ENCODE measurements at places on chromosomes 2 and 18. TPM values are rescaled to one million over a fixed set of nuclear protein-coding genes. Genes with fewer than 3 reads are reported as not detected.

DNA sequence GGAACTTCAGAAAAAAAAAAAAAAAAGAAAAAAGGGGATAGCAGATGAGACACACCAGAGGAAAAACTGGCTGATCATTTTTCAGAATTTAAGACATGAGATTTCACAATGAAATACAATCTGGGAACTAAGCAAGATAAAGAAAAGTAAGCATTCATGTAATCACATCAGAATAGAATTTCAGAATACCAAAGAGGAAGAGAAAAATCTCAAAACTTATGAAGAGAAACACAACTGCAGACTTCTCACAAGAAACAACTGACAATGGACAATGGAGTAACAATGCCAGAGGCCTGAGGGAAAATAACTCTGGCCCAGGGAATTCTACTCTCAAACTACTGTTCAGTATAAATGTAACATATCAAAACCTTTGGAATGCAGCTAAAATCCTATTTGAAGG lies 13.2 kb upstream of the RRM2 start:
- H3K36me3 ChIP-seq = no peaks in the 10 kb centered on the region
- no peaks in the 10 kb centered on the region for H3K4me1 ChIP-seq
- H3K4me3 ChIP-seq = no peak overlapping the region
- no peaks in the 10 kb centered on the region for H3K27me3 ChIP-seq

ANTXR1 gene
- total RNA-seq = 33.1 TPM

SERPINB11 gene
- not detected for total RNA-seq

DNA sequence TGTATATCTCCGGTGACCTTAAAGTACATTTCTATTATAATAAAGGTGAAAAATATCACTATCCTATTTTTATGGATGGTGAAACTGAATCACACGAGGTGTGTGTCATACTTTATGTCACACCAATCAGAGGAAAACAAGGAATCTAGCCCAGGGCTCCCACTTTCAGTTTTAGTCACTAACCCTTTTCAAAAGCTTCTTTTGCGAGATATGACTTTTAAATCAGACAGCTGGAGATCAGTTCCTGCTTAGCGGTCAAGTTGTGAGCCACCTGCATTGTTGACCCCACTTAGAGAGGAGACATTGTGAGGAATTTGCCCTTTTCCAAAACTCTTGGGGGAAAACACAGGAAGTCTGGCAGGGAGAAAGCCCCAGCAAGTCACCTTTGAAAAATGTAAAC lies 70.5 kb downstream of the CPS1 start:
- no peak overlapping the region for H3K4me3 ChIP-seq
- no peaks in the 10 kb centered on the region for H3K36me3 ChIP-seq
- no peak overlapping the region for H3K27ac ChIP-seq
- H3K4me1 ChIP-seq = no peaks in the 10 kb centered on the region
- no peaks in the 10 kb centered on the region for H3K27me3 ChIP-seq

DNA sequence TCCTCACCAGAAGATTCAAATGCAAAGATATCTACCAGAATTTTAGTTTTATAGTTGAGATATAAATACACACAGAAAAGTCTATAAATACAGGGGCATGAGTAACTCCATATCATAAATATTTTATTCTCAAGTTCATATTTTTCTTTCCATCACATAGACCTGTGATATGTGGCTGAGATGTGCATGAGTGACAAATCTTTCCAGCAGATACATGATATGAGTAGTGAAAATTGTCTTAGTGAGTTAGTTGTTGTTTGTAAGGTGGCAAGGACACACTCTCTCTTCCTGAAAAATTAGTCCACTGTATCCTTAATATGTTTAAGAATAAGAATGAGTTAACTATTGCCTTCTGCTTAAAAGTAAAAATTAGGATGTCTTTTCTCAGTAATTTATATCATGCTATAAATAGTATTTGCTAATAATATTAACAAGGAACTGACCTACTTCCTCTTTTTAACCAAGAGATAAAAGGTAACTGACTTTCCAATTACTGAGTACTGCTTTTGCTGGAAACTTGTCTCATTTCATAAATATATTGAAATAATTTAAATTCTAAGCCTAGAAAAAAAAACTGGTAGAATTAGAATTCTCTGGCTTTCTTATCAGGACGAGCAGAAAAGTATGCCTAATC lies 85.2 kb upstream of the SESTD1 start:
- no peak overlapping the region for H3K4me3 ChIP-seq
- DNase-seq = no peak
- no peaks in the 10 kb centered on the region for H3K36me3 ChIP-seq
- H3K27ac ChIP-seq = no peak overlapping the region
- H3K4me1 ChIP-seq = peaks cover 6% of the 10 kb centered on the region
- H3K27me3 ChIP-seq = no peaks in the 10 kb centered on the region

AKAIN1 gene
- not detected for total RNA-seq

CXCR1 gene
- 0.12 TPM for total RNA-seq

GRCh38 chr2:72956936-72957335 lies 39.6 kb downstream of the EMX1 start:
- no peaks in the 10 kb centered on the region for H3K27me3 ChIP-seq
- no peaks in the 10 kb centered on the region for H3K36me3 ChIP-seq
- no peaks in the 10 kb centered on the region for H3K4me1 ChIP-seq
- DNase-seq = no peak
- H3K4me3 ChIP-seq = no peak overlapping the region
- no peak overlapping the region for H3K27ac ChIP-seq

EML6 gene
- 1.7 TPM for total RNA-seq

ELOA2 gene
- not detected for total RNA-seq

DNA sequence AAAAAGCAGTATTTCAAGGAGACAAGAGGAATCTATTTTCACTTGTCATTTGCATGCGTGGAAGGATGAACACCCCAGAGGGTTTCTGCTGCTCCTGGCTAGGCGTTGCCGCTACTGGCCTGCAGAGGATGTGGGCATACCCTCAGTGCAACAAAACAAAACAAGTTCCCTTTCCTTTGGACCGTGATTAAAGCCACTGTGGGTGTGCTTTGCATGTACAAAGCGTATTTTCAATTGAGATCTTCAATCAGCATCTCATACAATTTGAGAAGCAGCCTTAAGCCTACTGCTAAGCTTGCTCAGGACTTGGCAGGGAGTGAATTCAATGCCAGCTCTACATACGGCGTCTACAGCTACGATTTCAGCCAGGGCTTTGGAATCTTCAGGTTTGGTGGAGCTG lies 298.4 kb downstream of the LPIN1 start:
- DNase-seq = no peak
- H3K36me3 ChIP-seq = no peaks in the 10 kb centered on the region
- peaks cover 23% of the 10 kb centered on the region for H3K4me1 ChIP-seq
- no peaks in the 10 kb centered on the region for H3K27me3 ChIP-seq
- H3K4me3 ChIP-seq = no peak overlapping the region
- H3K27ac ChIP-seq = no peak overlapping the region

METTL21A gene
- total RNA-seq = 13.5 TPM

Measured in MCF 10A (cell line).